ENCODE measurements at places on chromosomes 7 and 10. TPM values are rescaled to one million over a fixed set of nuclear protein-coding genes. Genes with fewer than 3 reads are reported as not detected.

Gene FRMD4A
- total RNA-seq = 64.4 TPM

Gene PPP1R3A
- not detected for total RNA-seq

Gene MTPN
- total RNA-seq = 166 TPM

Gene CTAGE8
- total RNA-seq = not detected

Gene PAPOLB
- not detected for total RNA-seq

Gene OPALIN
- not detected for total RNA-seq

Gene ACTL6B
- total RNA-seq = not detected

Gene SGMS1
- total RNA-seq = 32.5 TPM

Gene SLC25A28
- 17.1 TPM for total RNA-seq

Gene AKR1B15
- total RNA-seq = not detected

Gene GHRHR
- total RNA-seq = not detected

Gene BAIAP2L1
- 0.31 TPM for total RNA-seq
